ENCODE measurements at places on chromosomes 12 and 14.

- no peak for DNase-seq
Observed at GRCh38 chr12:32754111-32754510, 1.6 kb downstream of the YARS2 start.

GRCh38 chr14:77240336-77240915 lies 30.6 kb downstream of the NGB start:
- no peak for DNase-seq

GRCh38 chr12:124169577-124170284 lies 125.2 kb upstream of the RFLNA start:
- DNase-seq: no peak

DNA sequence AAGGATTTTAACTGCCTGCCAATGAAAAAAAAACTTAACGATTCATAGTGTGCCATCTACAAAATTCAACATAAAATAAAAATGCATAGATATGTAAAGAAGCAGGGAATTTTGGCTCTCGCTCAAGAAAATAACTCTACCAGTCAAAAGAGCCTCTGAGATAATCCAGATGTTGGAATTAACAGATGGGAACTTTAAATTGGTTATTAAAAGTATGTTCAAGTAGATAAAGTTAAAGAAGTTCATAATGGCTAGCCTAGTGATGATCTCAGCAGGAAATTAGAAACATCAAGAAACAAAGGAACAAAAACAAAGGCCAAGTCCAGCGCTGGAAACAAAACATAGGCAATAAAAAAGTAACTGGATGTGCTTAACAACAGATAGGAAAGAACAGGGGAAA lies 23.1 kb downstream of the PIK3C2G start:
- DNase-seq: no peak

GRCh38 chr12:132210223-132211055 lies 66.2 kb downstream of the NOC4L start:
- DNase-seq: no peak

- DNase-seq: no peak
Observed at GRCh38 chr14:85214471-85214870, 315.5 kb upstream of the FLRT2 start.

DNA sequence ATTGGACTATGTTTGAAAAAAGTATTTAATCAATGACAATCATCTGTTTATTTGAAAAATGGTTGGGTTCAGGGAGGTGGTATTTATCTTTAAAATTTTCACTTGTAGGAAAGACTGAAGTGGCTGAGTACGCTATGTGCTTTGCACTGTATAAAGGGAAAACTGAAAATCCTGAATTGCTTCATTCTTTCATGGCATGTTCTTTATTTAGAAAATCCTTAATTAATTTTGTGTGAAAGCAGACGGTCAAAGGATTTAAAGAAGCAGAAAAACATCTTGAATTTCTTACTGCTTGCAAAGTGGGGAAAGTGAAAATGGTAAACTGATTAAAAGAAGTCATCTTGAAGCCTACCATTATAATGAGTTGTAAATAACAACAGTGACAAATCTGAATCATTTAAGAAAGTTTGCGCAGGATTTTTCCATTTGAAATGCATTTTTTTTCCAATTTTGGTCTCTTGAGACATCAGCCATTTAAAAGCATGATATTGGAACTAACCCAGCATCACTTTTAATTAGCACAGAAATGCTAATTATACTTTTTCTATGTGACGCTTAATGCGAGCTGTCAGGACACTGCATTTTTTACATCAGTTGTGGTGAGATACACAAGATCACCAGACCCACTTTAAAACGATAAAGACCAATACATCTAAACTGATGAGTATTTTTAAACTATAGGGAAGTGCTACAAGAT lies 169.0 kb downstream of the NEDD1 start:
- no peak for DNase-seq

- DNase-seq: no peak
Observed at GRCh38 chr12:41604830-41605229, 416.7 kb downstream of the PDZRN4 start.

DNA sequence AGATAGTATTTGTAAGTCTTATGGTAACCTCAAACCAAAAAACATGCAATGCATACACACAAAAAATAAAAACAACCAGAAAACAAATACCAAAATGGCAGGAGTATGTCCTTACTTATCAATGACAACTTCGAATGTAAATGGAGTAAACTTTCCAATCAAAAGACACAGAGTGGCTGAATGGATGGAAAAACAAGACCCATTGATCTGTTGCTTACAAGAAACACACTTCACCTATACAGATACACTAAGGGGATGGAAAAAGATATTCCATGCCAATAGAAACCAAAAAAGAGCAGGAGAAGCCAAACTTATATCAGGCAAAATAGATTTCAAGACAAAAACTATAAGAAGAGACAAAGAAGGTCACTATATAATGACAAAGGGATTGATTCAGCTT lies 8.7 kb upstream of the DCAF5 start:
- no peak for DNase-seq

DNA sequence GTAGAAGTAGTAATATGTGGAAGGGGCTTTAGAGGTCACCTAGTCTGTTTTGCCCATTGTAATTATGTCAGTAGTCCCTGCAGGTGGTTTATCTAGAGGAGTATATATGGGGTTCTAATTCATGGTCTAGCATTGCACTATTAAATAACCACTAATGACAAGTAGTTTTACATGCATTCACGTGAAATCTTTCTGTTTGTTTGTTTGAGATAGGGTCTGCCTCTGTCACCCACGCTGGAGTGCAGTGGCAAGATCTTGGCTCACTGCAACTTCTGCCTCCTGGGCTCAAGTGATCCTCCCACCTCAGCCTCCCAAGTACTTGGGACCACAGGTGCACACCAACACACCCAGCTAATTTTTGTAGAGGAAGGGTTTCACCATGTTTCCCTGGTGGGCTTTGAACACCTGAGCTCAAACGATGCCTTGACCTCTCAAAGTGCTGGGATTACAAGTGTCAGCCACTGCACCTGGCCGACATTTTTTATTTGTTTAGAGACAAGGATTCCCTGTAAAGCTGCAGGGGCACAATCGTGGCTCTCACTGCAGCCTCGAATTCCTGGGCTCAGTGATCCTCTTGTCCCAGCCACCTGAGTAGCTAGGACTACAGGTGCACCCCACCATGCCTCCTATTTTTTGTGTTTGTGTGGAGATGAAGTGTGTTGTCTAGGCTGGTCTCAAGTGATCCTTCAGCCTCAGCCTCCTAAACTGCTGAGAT lies 12.0 kb upstream of the PSEN1 start:
- DNase-seq: no peak

DNA sequence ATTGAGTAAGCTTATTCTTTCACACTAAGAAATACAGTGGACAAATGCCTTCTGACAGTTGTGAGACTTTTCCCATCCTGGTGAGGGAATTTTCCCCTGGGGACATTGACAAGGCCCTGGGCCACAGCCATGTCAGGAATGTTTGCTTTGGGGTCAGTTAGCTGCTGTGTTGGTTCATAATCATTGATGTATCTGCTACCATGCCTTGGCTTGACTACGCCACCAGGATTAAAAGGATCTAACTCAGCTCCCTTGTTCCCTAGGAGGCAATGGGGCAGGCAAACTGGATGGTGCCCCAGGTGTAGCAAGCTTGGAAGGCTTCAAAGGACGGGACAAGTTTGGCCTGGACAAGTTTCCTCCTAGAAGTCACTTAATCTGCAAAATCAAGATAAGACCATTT lies 3.1 kb upstream of the CCDC88C start:
- no peak for DNase-seq

DNA sequence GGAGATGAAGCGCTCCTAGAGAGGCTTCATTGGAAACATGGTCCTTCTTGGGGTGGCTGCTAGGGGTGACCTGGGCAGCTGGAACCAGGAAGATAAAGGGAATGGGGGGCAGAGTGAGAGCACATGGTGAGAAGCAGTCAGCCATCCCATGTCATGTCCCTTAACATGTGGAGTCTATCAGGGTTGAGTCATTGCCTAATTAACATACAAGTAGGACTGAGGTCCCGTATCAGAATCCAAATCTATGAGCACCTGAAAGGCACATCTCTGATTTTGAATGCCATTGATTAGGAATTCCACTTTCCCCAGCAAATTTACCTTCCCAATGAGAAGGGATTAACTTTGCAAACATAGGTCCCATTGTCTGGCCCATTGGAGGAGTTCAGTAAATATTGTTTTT lies 20.3 kb upstream of the PPP1R1A start:
- DNase-seq: no peak

DNA sequence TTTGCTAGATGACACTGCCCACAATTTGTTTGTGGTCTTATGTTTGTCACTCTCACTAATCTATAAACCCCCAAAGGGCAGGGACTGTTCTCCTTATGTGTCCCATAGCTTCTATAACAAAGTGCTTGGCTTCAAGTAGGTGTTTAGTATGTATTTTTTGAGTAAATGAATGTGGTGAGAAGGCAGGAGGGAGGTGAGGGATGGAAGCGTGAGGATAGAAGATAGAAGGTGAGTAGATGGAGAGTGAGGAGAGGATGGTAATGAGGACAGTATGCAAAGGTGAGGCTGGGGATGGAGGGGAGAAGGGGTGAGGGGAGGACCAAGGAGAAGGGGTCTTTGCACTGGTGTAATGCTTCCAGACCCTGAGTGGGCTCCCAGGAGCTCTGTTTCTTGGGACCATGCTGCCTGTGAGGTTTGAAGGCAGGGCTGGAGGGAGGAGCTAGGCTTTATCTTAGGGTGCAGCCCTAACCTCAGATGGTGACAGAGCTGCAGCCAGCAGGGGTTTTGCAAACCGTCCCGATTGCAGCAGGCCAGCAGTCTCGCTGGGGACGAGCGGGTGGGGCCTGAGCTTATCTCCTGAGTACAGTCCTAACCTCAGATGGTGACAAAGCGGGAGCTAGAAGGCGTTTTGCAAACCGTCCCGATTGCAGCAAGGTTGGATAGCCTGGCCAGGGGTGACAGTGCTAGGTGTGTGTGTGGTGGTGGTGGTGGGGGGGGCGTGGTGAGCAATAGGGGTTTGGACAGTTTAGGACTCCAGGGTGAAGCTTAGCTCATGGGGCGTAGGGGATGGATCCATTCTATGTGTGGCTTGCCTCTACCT lies 6.5 kb downstream of the CEBPE start:
- DNase-seq: no peak

DNA sequence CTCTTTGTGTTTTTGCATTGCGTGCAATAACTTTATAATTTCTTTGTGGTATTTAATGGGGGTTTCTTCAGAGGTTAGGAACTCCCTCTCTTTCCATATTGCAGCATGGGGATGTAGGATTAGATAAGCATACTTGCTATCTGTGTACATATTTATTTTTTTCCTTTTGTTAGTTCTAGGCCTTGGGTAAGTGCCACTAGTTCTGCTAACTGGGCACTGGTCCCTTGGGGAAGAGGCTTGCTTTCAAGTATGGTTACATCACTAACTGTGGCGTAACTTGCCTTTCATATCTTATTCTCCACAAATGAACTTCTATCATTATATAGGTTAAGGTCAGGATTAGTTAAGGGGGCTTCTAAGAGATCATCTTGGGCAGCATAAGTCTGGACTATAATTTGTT lies 31.5 kb upstream of the SLCO1B3 start:
- DNase-seq: no peak

GRCh38 chr12:83826112-83826511 lies 1086.5 kb downstream of the SLC6A15 start:
- no peak for DNase-seq

DNA sequence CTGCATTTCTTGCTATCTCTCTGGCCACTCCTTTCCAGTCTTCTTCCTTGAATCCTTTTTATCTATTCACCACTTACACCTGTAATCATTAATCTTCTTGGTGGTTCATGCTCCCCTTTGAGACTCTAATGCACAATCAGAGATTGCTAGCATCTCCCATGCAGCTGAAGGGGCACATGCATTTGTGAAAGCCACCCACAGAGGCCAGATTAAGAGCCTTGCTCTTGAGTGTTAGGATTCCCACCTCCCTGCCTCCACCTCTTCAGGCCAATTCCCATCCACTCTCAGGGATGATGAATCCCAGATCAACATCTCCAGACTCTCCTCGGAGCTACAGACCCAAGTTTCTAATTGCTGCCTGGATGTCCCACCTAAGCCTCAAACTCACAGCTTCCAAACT lies 19.4 kb upstream of the KRT18 start:
- DNase-seq: no peak

DNA sequence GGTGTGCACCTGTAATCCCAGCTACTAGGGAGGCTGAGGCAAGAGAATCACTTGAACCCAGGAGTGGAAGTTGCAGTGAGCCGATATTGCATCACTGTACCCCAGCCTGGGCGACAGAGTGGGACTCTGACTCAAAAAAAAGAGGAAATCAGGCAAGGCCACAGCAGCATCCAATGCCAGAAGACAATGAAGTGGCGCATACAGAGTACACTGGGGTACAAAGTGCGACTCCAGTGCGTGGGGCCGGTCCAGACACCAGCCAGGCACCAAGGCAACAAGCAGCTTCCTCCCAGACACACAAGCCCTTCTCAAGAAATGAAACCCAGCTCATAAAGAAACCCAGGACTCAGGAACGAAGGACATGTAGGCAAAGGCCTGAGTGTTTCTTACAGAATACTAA lies 28.2 kb downstream of the TTC7B start:
- DNase-seq: no peak

DNA sequence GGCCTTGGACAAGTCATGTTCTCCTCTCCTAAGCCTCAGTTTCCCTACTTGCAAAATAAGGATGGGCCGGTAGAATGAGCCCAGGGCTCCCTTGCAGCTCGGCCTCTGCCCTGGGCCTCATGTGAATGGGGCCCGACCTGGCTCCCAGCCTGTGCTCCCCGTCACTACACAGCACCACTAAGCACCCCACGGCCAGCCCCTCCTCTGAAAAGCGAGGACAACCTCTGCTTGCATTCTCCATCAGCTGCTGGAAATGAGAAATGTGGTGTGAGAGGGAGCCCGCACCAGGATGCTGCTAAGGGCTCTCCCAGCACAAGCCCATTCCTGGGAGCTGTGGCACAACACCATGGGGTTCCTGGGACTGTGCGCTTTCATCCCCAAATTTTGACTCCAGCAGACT lies 10.2 kb downstream of the SLC25A47 start:
- no peak for DNase-seq

- DNase-seq: no peak
Observed at GRCh38 chr14:102187044-102187443, 47.3 kb downstream of the WDR20 start.

DNA sequence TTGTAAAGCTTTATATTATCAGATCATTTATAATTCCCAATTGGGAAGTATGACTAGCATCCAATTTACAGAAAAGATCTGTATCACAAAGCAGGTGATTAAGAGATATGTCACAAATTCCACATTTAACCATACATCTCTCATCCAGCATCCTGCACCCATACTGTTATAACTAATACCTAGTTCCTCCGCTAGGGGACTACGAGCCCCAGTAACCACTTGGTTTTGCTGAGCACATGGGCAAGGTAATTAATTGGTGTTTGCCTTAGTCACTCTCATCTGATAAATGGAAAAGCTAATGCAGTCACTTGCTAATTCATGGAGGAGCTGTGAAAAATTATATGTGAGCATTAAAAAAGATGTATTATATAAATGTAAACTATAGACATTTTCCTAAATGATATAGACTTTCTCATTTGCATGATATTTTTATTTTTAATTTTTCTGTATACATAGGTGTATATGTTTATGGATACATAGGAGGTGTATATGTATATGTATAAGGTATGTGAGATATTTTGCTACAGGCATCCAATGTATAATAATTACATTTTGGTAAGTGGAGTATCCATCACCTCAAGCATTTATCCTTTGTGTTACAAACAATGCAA lies 1031.8 kb downstream of the GALC start:
- DNase-seq: no peak

Measured in activated T-cell treated with anti-CD3 and anti-CD28 coated beads for 24 hours (primary cell).